ENCODE measurements at places on chromosomes 2 and 18. TPM values are rescaled to one million over a fixed set of nuclear protein-coding genes. Genes with fewer than 3 reads are reported as not detected.

CD8A gene
- total RNA-seq = 0.07 TPM

LIMS3 gene
- 4.2 TPM for total RNA-seq

C2orf72 gene
- 6.3 TPM for total RNA-seq

OTX1 gene
- not detected for total RNA-seq
